Activated naive CD8-positive, alpha-beta T cell treated with anti-CD3 and anti-CD28 coated beads for 36 hours (primary cell): ENCODE measurements at places on chromosomes 4 and X. TPM values are rescaled to one million over a fixed set of nuclear protein-coding genes. Genes with fewer than 3 reads are reported as not detected.

DNA sequence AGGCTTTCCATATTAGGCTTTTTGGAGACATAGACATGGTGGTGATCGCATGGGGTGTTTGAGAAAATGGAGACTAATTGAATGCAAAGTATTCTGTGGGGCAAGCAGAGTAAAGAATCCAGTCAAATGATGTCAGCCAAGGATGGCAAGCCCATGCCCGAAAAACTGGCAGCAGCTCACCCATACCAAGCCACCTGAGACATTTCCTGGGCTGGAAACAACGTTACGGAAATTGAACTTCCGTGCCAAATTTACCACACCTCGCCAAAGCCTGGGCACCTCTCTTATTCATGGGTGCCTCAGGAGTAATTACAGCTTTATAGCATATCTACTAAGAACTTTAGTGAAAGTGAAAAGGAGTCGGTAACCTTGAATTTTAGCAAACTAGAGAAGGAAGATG, 166.4 kb downstream of the CBR4 start:
- DNase-seq, result no peak

GRCh38 chr4:25790024-25790423, 72.8 kb downstream of the SEL1L3 start:
- no peak for DNase-seq

DNA sequence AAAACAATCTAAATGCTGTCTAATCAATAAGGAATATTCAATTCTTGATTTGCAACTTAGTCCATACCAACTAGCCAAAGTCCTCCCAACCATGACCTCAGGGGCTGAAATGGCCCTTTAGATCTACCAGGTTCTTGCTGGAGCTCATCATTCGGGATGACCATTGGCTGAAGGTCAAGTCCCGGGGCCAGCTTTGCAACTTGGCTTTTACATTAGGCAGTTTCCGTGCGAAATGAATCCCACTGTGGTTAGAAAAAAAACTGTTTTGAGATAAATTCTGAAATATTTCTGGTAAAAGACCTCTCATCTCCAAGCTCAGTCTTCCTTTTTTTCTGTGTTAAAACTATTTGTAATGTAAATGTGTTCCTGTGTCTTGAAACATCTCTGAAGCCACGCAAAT, 178.6 kb downstream of the TENM3 start:
- DNase-seq, result no peak

DNA sequence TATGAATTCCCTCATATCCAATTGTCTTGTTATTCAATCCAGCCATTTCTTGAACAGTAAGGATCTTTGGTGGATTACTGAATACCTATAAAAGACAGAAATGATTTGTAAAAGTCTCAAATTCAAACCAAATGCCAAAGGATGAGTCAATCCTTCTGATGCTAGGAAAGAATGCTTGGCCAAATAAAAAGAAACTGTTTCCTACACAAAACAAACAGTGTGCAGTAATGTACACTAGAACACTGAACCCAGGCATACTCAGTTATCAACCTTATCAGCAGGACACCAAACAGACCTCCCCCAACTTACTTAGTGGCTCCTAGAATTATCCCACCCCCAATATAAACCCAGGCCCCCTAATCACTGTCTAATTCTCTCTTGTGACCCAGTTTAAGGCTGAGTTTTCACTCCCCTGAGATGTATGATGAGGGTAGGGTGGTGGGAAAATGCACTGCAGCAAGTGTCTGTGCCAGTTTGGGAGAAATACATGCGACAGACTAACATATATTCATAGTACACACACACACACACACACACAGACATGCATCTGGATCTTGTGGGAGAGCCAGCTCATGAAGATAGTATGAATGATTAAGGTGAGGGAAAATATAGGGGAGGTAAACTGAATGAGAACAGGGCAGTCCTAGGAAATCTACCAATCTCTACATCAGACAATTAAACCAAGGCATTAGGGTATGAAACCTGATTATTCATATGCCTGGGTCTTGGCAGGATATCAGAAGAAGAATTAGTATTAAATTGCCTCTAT, 35.0 kb downstream of the CLDN2 start:
- no peak for DNase-seq

DNA sequence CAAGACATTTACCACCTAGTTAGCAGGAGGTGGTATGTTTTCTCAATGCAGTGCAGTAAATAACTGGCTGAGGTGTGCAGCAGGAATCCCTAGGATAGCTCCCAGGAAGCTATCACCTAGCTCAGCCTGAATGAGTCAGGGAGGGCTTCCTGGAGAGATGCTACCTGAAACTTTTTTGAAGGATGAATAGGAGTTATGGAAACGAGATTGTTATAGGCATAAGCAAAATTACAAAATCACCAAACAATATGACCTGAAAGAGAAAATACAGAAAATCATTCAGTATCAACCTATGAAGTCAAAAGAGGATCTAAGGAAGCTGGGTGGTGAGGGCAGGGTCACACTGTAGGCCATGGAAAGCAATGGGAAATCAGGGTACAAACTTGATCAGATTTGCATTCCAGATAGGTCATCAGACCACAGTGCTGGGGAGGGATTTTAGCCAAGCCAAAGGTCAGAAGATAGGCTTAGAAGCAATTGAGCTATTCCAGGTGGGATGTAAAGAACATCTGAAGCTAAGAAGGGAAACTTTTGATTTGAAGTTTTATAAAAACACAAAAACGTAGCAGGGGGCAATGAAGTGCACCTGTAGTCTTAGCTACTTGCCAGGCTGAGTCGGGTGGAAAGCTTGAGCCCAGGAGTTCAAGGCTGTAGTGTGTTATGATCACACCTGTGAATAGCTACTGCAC, 11.3 kb downstream of the AREG start:
- DNase-seq, result no peak

DNA sequence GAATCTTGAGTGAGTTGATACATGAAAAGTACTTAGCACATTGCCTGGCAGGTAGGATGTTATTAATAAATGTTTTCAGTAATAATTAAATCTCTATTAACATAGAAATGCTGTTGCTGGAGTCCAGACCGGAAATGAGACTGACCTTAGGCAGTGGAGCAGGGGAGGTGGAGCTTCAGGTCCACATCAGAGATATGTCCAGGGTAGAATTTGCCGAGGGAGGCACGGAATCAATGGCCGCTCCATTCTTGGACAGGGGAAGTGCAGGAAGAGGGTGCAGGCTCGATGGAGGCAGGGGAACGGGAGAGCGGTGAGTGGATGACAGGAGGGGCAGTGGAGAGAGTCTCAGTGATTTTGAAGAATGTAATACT, 107.3 kb downstream of the GATB start:
- DNase-seq, result no peak

DNA sequence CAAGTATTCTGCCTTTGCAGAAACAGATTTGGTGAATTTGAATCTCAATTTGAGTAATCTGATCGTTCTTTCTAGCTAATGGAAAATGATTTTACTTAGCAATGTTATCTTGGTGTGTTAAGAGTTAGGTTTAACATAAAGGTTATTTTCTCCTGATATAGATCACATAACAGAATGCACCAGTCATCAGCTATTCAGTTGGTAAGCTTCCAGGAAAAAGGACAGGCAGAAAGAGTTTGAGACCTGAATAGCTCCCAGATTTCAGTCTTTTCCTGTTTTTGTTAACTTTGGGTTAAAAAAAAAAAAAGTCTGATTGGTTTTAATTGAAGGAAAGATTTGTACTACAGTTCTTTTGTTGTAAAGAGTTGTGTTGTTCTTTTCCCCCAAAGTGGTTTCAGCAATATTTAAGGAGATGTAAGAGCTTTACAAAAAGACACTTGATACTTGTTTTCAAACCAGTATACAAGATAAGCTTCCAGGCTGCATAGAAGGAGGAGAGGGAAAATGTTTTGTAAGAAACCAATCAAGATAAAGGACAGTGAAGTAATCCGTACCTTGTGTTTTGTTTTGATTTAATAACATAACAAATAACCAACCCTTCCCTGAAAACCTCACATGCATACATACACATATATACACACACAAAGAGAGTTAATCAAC, 15.3 kb downstream of the PLP1 start:
- DNase-seq, result no peak

DNA sequence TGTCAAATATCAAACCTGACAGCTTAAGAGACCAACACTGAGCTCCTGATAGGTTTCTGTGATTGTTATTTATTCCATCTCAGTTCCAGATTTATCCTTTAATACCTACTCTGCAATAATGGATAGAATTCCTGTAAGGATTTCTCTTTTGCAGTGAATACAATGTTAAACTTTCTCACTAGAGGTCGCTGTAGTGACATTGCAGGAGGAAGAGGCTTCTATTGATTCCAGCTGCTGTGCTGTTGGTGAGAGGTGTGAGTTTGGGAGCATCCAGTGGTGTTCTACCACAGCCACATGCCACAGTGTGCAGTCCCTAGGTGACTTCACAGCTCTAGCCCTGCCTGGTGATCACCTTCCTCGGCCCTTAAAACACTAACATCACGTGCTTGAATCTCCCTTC, 34.6 kb upstream of the DCAF8L2 start:
- DNase-seq, result no peak

- DNase-seq, result no peak
Observed at GRCh38 chr4:84634961-84635360, 52.0 kb downstream of the CDS1 start.

- DNase-seq, result peak; percentile 69
Observed at GRCh38 chr4:121711263-121712000, 14.7 kb upstream of the ANXA5 start.

The COL4A6 gene
- total RNA-seq, result not detected

The TRIM61 gene
- total RNA-seq, result 3.4 TPM

The LRIT3 gene
- 0.16 TPM for total RNA-seq

The HTR2C gene
- not detected for total RNA-seq
